ENCODE measurements at places on chromosomes 13 and 19.

- DNase-seq = no peak
These were observed 2.6 kb downstream of the VMAC start for GRCh38 chr19:5907241-5907640.

DNA sequence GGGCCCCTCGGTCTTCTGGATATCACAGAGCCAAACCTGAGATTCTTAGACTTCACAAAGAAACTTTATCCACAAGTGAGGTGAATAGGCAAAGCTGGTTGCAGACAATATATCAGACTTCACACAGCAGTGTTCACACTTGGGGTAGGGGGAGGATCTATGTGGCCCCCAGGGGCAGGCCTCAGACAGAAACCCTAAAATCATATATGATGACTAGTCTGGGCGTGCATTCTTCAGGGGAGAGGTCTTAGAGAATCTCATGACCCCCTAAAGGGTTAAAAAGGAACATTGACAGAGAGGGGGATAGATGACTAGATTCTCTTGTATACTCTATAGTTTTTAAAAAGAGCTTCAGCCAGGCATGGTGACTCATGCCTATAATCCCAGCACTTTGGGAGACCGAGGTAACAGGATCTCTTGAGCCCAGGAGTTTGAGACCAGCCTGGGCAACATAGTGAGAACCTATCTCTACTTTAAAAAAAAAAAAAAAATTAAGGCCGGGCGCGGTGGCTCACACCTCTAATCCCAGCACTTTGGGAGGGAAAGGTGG is 2.8 kb downstream of the TYROBP start:
- no peak for DNase-seq

- no peak for DNase-seq
These were observed 526.6 kb downstream of the KLF12 start for GRCh38 chr13:73607489-73608156.

DNA sequence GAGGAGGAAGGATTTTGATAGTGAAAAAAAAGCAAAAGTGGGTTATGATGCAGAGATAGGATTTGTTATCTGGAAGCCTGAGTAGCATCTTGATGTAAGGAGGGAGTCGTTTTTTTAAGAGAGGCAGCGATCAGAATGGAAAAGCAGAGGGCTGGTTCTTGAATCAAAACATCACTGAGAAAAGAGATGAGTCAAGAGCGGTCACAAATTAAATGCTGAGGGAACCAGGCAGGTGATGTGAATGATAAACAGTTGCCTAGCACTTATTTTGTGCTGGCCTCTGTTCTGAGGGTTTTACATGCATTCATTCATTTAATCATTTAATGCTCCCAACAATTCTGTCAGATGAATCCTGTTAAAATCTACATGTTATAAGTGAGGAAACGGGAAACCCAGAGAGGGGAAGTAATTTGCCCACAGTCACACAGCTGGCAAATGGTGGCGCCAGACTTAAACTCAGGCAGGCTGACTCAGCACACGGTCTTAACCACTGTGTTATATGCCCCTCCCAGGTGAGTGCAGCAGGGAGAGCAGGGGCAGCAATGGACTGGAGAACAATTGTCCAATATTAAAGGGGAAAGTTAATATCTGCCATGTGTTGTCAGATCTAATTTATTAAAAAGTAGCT is 21.4 kb downstream of the SIGLECL1 start:
- no peak for DNase-seq

GRCh38 chr13:31011193-31011860 is 78.9 kb downstream of the TEX26 start:
- no peak for DNase-seq

DNA sequence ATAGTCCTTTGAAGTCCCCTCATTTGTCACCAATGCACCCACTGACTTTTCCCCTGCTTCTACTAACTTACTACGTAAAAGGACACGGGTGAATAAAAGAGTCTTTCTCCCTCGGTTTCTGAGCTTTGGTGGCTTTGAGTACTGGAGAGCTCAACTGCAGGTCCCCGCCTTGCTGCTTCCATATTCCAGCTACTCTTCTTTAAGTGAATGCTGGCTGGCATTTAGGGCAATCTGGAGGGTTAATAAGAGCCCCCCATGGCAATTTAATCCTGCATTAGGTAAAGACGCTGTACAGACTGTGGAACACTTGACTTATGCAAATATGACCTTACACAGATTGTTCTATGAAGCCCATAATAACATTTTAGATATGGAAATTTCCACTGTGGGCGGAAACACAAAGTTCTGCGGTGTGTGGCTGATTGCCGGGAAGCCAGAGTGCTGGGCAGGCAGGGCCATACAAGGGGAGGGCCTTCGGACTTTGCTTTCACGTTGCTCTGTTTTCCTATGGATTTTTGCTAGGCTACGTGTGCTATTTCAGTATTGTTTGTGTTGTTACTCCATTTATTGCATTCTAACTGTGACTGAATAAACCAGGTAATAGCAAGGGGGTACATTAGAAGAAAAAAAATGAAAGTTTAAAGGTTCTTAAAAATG is 97.5 kb downstream of the SLC10A2 start:
- DNase-seq = no peak

GRCh38 chr13:40064154-40065097 is 409.0 kb downstream of the COG6 start:
- DNase-seq = peak; percentile 84

DNA sequence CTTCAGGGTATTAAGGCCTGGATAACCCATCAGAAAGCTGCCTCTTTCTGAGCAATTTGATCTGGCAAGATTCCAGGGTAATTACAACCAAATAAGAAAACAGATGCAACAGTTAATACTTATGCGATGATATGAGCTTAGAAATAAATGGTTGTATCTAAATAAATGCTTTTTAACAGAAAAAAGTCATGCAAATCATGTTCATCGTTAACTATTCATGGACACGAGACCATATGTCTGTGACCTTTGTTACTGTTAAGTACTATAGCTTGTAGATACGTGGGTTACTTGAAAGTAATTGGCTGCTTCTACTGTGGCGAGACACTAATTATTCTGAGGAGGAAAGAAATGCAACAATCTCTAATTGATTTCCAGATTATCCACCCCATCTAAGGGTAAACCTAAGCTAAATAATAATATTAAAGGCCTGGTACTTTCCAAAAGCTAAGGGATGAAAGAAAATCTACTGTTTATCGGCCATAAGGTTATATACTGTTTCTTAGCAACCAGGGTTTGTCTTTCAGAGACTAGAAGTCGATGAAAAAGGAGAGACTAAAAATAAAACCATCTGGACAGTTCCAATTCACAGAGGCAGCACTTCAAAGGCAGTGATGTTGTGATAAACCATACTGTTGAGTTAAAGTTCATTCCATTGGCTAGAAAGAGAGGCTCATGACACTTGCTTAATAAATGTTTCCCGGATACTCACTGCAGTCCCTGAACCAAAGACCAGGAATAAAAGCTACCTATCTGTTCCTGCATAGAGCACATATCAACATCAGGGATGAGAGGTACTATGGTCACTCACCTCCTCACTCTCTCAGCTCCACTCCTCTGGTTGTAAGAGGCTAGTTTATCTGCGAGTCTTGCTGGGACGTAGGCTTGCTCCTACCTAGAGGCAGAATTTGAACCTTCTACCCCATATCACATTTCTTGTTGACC is 1.5 kb downstream of the EPSTI1 start:
- DNase-seq = peak; percentile 67

GRCh38 chr19:12733369-12734214 is 892 bp downstream of the TRIR start:
- DNase-seq = no peak

DNA sequence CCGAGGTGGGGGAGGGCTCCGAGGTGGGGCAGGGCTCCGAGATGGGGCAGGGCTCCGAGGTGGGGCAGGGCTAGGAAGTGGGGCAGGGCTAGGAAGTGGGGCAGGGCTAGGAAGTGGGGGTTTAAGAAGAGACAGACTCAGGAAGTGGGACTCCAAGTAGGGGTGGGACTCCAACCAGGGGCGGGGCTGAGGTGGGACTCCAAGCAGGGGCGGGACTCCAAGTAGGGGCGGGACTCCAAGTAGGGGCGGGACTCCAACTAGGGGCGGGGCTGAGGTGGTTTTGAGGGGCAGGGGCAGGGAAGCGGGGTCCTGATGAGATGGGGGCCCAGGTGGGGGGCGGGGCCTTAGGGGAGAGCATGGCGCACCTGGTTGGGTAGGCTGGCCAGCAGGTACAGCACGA is 13.6 kb downstream of the CFD start:
- DNase-seq = no peak

- peak; percentile 38 for DNase-seq
These were observed 13.8 kb downstream of the ATP12A start for GRCh38 chr13:24693862-24694471.

DNA sequence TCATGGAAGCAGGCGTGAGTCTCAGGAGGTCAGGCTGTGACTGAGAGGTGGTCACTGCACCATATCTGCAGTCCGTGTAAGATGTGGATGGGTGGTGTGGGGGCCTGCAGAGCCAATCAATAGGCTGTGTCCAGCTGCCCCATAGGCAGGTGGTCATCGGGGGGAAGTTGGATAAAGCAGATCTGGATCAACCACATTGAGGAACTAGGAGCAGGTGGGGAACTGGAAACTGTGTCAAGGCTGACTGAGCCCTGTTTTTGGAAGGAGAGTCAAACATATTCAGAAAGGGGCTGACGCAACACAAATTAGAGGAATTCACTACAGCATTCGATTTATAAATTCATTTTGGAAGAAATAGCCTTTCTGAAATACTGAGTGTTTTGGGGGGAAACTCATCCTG is 15.0 kb downstream of the CLEC4M start:
- DNase-seq = no peak

- no peak for DNase-seq
These were observed 97.4 kb upstream of the UBL3 start for GRCh38 chr13:29947839-29948238.

- DNase-seq = no peak
These were observed 27.2 kb downstream of the CNMD start for GRCh38 chr13:52712385-52712784.

- DNase-seq = no peak
These were observed 20.0 kb upstream of the CYSLTR2 start for GRCh38 chr13:48633700-48634099.

DNA sequence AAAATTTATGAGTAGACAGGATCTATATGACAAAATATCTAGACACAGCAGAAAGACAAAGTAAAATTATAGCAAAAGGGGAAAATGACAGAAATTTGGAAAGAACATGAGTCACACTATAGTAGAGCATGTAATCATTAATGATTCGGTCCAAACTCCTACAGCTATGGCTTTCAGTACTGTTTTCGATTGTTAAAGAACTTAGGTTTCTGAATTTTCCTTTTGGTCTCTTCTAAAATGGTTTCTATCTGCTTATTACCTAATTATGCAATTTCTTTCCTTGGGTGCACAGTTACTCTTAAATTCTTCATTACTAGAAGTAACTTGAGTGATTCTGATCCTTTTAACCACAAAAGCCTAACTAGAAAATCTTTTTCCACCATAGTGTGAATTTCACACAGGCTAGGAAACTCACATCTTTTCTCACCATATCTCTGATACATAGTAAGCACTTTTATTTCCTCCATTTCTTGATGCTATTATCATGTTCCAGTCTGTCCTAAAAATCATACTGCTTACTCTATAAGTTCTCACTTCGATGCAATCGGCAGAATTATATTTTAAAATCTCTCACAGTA is 1101.4 kb downstream of the PCDH9 start:
- no peak for DNase-seq

DNA sequence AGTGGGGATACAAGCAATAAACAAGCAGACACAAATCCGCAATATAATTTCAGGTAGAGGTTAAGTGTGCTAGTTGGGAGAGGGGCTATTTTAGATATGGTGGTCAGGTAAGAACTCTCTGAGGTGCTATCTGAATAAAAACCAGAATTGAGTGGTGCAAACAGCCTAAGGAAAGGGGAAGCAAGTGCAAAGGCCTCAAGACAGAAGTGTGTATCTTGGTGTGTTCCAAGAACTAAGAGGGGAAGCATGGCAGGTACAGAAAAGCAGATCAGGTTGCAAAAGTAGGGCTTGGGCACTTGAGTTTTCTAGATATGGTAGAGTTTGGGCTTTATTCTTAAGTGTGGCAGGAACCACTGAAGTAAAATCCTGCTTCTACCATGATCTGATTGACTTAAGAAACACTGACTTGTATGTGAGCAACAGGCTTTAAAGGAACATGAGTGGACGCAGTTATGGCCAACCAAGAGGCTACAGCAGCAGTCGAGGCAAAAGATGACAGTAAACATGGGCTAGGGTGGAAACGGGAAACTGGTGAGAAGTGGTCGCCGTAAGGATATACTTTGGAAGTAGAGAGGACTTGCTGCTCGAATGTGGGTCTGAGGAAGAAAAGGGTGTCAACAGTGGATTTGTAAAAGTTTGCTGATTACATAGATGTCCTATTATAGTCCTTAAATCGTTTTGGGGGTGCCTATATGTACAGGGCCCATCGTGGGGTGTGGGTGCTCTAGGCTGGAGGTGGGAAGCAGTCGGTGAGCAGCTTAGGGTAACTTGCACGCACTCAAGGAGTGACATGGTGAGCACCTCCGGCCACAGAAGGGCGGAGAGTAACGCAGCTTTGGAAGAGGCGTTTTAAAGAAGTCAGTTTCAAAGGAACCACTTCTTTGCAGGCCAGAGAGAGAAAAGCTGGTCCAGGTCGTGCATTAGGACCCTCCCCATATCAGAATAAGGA is 677 bp downstream of the TGDS start:
- DNase-seq = no peak

- DNase-seq = no peak
These were observed 14.0 kb downstream of the CD70 start for GRCh38 chr19:6576869-6577475.

- no peak for DNase-seq
These were observed 309.6 kb upstream of the EDNRB start for GRCh38 chr13:78228211-78228610.

DNA sequence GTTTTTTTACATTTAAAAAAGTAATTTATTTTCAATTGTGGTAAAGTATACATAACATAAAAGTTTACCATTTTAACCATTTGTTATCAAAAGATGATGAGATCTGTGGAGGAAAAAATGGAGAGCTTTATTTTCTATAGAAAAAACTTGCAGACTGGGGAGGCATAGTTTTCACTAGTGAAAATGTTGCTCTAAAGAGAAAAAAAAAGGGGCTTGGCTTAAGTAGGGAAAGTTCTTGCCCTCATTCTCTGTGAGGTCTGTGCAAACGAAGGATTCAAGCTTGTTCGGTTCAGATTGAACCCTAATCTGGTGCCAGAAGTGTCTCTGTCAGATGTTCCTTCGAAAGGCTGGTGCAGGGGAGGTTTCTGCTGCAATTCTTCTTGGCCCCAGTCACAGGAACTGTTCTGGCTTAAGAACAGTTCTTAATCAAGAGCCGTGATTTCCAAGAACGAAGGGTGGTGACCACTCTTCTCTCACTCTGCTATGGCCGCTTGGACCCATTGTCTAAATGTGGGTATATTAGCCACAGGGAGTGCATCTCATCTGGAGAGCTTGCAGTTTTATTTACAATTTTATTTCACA is 42.1 kb downstream of the PCCA start:
- no peak for DNase-seq

Data from fibroblast of the conjunctiva (primary cell).